ENCODE measurements at places on chromosomes 13 and 19. TPM values are rescaled to one million over a fixed set of nuclear protein-coding genes. Genes with fewer than 3 reads are reported as not detected.

The KL gene
- 2.4 TPM for polyA plus RNA-seq

The FGF22 gene
- 0.11 TPM for polyA plus RNA-seq

The UBAC2 gene
- polyA plus RNA-seq: 90.0 TPM

The MAP3K10 gene
- 9.7 TPM for polyA plus RNA-seq

The NCAN gene
- 0.08 TPM for polyA plus RNA-seq

The ZNF773 gene
- 6.4 TPM for polyA plus RNA-seq

The CEACAM4 gene
- 0.52 TPM for polyA plus RNA-seq

The CGB8 gene
- 0.82 TPM for polyA plus RNA-seq

All from muscle of back (tissue), 13 donors.